ENCODE measurements at places on chromosomes 7 and 10.
A peak's percentile ranks its signal among the peaks of the same experiment; 100 is the strongest.

DNA sequence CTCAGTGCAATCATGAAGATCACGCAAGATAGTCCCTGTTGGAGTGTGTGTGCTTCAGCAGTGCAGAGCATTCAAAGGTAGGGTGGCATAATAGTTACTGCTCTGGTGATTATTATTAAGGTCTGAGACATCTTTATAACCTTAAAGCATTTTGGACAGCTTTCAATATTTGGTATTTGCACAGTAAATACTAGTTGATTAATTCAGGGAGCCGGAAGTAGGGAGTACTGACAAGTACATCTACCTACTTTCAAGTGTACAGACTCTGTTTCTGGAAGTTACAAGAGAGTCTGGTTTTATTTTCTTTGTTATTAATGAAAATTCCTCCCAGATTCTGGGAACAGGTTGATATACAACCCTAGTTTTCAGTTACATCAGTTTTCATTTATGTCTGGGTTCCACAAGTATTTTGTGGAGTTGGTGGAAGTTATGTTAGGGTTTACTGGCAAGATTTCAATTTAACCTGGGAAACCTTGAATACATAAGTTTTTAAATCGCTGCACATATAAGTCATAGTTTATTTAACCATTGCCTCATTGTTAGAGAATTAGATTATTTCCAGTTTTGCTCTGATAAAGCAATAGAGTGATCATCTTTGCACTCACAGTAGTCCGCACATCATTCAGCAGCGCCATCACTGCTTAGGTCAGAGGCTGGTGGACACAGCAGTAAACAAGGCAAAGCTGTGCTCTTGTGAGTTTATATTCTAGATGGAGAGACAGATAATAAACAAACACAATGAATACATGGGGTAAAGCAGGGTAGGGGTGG, 366.6 kb downstream of the REEP3 start:
- no peak for DNase-seq

- no peak for DNase-seq
Observed at GRCh38 chr10:34168439-34168838, 646.7 kb downstream of the PARD3 start.

DNA sequence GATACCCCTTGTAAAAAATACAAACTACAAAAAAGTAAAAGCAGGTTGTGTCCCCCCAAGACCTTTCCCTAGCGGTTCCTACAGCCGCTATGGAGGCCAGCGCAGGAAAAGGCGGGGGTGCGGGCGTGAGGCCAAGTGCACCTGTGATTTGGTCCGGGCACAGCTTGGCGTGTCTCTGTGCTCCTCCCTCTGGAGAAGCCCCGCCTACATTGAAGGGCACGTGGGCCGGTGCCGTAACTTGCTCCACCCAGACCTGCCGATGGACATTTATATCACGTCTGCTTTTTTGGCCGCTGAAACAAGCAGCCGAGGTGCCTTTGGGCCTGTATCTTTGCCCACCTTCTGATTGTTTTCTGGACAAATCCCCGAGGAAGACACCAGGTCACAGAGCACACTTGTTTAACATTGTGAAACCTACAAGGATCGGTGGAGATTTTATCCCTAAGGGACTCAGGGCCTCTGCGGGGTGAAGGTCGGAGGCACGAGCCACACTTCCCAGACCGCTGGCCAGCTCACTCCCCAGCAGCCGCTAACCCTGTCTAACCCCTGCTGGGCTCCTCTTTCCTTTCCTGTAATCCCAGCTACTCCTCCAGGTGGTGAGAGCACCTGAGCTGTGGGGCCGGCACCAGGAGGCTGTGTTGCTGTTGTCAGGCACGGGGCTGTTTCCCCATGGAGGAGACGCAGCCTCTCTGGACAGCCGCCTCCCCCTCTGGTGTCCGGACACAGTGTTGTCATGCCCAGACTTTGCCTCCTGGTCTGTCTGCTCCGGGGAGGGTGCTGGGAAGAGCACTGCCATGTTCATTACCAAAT, 18.8 kb upstream of the INPP5A start:
- no peak for DNase-seq

GRCh38 chr10:57535306-57535705, 732.4 kb downstream of the IPMK start:
- DNase-seq = no peak

DNA sequence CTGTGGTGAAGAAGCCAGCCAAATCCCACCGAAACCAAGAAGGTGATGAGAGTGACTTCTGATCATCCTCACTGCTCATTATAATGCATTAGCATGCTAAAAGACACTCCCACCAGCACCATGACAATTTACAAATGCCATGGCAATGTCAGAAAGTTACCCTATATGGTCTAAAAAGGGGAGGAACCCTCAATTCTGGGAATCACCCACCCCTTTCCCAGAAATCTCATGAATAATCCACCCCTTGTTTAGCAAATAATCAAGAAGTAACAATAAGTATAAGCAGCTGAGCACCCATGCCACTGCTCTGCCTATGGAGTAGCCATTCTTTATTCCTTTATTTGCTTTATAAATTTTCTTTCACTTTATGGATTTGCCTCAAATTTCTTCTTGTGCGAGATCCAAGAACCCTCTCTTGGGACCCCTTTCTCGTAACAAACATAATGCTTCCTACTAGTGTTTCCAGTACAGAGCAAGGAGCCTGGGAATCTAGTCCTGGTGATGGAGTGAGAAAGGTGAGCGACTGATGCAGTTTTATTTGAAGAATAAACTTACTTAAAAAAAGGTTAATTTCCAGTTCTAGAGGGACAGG, 18.4 kb upstream of the EXOC6 start:
- DNase-seq = no peak

DNA sequence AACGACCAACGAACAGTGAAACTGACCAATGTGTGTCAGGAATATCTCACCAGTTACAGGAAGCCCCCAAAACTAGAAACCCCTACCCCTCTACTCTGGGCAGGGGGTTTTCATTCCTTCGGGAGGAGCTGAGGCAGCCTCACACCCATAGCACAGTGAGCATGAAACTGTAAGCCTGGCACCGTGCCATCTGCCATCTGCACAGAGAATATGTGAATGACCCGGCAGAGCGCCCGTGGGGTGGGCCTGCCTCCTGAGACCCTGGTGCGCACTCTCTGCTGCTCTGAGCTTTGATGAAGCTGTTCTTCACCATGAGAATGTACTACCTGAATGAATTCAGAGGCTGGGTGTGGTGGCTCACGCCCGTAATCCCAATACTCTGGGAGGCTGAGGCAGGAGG, 27.1 kb downstream of the DAGLB start:
- DNase-seq = no peak

DNA sequence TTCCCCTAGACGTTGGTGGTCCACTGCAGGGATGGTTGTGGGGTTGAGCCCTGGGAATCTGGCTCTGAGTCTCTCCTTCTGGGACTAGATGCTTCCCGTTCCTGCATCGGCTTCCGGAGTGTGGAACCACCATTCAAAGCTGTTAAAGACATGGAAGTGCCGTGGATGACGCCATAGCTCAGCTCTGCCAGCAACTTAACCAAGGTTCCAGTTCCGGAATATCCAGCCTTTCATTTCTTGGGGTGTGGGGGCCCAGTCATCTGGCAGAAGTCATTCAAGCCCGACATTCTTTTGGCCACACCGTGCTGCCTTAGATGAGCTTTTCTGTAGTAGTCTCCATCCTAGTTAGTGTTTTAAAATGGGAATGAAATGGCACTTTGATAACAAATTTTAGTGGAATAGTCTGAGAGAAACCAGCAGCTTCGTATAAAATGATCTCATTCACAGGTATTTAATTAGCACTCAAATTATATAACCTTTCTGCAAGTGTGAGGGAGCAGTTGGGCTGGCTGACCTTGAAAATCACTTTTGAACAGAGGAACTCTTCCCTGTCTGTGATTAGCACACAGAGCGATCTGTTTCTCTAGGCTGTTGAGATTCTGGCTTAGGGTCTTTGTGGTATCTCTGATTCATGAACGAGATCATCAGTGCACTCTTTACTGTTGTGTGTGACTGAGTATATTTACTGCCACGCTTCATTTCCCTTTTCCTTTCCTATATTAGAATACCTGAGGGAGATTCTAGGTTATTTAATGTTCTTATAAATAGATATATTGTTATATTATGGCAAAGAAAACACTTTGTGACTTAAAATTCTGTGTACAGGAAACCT, 19.9 kb downstream of the LMTK2 start:
- no peak for DNase-seq

GRCh38 chr7:52689912-52690311, 345.5 kb upstream of the POM121L12 start:
- no peak for DNase-seq

GRCh38 chr10:123136806-123137642, 1.3 kb downstream of the HMX3 start:
- DNase-seq = no peak

GRCh38 chr7:32870298-32870697, 21.3 kb downstream of the KBTBD2 start:
- DNase-seq = no peak

DNA sequence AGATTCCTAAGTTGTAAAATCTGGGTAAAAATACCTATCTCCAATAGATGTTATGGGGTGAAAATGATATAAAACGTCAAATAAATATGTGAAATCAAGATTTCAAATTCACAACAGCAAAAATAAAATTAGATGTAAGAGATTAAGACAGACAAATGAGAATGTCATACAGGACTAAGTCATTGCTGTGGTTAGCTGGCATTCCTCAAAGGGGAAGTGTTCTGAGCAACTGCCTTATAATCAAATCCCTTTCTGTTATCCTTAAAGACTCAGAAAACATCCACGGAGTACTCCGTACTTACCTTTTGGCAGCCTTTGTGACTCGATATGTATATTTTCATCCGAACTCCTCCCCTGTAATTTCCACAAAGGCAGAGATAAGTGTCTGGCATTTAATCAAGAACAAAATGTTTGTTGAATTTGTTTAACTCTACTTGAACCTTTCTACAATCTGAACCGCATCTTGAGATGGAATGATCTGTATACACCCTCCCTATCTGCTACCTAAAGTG, 559.6 kb downstream of the GATA3 start:
- no peak for DNase-seq

GRCh38 chr10:72812415-72812752, 81.2 kb upstream of the OIT3 start:
- DNase-seq = no peak

DNA sequence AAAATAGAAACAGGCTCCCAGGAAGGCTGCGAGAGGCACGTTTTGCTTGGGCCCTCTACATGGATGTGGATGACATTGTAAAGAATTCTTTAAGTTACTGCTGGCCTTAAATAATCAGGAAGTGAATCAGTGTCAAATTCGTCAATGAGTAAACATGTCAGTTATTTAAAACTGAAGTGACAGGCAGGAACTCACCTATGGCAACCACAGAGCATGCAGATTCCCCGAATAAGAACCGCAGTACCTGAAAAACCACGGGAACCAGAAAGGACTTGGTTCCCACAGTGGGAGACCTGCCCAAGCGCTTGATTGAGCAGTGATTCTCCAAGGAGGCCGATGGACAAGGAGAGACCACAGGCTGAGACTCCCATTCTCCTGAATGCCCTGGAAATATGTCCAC, 351.2 kb upstream of the AKR1E2 start:
- peak; percentile 38 for DNase-seq

- DNase-seq = no peak
Observed at GRCh38 chr10:106023329-106023728, 1141.2 kb downstream of the SORCS1 start.

DNA sequence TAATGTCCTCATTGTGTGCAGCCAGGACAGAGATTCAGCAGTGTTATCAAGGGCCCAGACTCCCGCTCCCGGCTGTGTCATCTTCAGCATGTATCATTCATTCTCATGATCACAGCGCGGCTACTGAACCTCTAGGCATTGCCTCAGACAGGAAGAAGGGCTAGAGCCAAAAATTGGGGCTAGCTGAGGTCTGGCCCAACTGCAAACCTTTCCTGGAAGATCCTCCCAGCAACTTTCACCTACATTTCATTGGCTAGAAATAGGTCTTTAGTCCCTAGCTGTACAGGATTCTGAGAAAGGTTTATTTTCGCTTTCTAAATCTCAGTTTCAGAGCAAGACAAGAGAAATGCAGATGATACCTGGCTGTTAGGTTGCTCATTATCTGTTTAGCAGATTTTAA, 81.9 kb downstream of the CREM start:
- no peak for DNase-seq

DNA sequence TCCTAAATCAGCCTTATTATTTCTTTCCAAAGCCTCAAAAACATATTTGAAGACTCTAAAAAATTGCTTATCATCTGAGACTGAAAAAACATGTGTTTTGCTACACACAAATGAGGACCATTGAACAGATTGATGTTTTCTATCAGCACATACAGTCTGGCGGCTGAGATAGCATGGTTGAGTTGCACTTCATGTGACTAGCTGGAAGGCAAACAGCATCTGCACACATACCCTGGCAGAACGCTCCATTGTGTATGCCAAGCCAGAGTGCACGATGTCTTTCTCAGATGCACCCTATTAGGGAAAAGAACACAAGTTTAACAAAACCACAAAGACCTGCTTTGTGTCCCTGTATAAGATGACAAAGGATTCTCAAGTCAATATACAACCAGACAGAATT, 33.0 kb downstream of the FAM25A start:
- no peak for DNase-seq

GRCh38 chr7:66739953-66740301, 606 bp upstream of the RABGEF1 start:
- DNase-seq = peak; percentile 24

DNA sequence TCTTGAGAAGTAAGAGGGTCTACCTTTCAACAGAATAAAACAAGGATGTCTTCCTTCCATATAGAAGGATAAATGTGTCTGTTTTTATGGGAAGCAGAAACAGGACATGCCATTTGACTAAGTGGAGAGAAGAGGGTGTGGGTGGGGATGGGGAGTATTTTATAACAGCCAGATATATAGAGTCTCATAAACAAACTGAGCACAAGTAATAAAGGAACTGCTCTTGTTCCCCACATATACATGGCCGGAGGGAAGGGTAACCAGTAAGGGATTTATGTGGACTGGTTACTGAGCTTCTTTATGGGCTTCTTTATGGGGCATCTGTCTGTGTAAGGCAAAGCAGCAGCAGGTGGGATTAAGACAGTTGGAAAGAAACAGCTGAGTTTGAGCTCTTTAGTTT, 558.1 kb downstream of the REEP3 start:
- DNase-seq = no peak

DNA sequence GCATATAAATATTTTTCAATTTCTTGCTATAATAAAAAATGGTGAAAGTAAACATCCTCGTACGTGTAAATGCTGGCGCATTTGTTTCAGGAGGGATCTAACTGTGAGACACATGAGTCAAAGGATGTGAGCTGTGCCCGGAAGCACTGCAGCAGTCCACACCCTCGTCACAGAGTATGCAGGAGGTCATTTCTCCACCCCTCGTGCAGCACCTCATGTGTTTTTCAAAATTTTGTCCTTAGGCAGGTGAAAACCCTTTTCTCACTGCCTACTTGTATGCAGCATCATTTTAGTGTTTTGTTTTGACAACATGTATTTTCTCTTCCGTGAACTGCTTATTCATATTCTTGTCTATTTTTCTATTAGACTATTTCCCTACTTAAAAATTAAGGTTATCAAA, 162.7 kb downstream of the AVL9 start:
- DNase-seq = peak; percentile 71

- peak; percentile 16 for DNase-seq
Observed at GRCh38 chr7:81457852-81458522, 311.9 kb downstream of the HGF start.
